ENCODE measurements at places on chromosomes 2 and 18. TPM values are rescaled to one million over a fixed set of nuclear protein-coding genes. Genes with fewer than 3 reads are reported as not detected.

DNA sequence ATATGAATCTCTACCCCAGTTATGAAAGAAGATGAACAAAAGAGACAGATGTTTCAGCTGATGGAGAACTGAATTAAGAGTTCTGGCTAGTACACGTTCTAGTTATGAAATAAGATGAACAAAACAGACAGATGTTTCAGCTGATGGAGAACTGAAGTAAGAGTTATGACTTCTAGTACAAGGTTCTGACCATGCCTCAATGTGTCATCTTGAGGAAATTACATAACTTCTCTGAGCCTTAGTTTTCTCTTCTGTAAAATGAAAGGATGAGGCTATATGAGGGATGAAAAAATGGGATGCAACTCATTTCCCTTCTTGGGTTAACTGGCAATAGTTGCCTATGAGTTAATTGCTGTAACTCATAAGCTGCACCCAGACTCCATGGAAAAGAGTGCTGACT lies 92.9 kb upstream of the WDR75 start:
- no peak for DNase-seq

DNA sequence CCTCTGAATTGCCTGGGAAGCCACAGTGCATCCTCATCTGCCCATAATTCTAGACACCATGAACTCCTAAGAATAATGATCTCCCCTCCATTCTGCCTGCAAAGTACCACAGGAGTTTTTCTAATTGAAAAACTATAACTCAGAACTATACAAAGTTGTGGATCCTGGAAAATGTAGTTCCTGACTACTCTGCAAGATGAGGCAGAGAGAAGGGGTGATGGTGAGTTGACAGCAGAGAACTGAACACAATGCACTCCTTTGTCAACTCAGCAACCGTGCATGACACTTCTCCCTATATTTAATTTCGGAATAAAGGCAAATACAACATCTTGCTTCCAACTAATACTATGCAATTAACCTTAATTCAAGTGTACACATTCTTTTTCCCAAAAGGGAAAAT lies 471.1 kb upstream of the FAM98A start:
- no peak for DNase-seq

DNA sequence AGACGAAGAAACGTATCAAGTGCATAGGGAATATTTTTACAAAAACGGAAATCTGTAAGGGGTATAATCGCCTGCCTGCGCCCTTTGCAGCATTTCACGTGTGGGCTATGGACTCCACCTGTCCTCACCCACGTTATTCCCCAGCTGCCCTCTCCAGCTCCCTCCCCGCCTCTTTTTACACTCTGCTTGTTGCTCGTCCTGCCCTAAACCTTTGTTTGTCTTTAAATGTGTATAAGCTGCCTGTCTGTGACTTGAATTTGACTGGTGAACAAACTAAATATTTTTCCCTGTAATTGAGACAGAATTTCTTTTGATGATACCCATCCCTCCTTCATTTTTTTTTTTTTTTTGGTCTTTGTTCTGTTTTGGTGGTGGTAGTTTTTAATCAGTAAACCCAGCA lies 169.4 kb upstream of the SIX3 start:
- no peak for DNase-seq

DNA sequence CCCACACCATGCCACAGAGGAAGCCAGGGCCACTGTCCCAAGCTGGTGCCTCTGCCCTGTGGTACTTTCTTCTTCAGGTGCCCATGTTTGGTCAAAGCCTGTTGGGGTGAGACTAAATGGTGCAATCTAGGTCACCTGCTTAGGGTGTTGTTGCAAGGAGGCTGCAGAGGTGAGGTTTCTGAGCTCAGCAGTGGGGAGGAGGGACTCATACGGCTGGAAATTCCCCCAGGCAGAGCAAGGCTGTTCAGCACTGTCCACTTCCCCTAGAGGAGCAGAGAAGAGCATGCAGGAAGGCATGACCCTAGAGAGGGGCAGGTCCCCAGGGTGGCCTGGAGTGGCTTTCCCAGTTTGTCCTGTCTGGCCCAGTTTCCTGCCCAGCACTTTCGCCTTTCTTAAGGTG lies 211.0 kb downstream of the HAUS1 start:
- no peak for DNase-seq

GRCh38 chr2:182827182-182827879 lies 39.1 kb downstream of the FRZB start:
- no peak for DNase-seq

Gene PPP1CB
- total RNA-seq, result 272 TPM

GRCh38 chr2:27351802-27352598 lies 4.6 kb downstream of the GTF3C2 start:
- no peak for DNase-seq

Gene C2orf66
- total RNA-seq, result 0.25 TPM

- DNase-seq, result peak; percentile 81
These were observed 1.1 kb upstream of the DUSP2 start for GRCh38 chr2:96146153-96146880.

Gene CDK15
- total RNA-seq, result not detected

- DNase-seq, result no peak
These were observed 557.3 kb upstream of the SALL3 start for GRCh38 chr18:78422336-78422735.

DNA sequence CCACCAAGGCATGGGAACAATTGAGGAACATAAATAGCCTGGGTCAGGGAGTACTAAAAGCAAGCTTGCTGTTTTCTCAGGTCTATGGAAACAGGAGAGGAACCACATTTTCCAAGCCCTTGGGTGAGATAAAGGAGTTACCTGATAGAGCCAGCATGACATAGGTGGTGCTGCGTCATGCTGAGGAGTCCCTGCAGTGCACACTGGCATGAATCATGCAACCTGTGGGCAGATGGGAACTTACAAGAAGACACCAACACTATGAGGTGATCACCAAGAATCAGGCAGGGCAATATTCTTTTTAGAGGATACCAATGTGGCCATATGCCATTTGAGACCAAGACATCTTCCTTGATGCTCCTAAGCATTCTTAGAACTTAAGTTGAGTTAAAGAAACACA lies 531.8 kb downstream of the ZEB2 start:
- DNase-seq, result no peak

GRCh38 chr2:101518578-101519492 lies 43.9 kb upstream of the RFX8 start:
- no peak for DNase-seq

Gene CCDC141
- 4.2 TPM for total RNA-seq

GRCh38 chr2:233063269-233063975 lies 3.3 kb downstream of the INPP5D start:
- no peak for DNase-seq

Gene EGR4
- 0.46 TPM for total RNA-seq

GRCh38 chr2:64738026-64738425 lies 84.3 kb upstream of the SERTAD2 start:
- no peak for DNase-seq

Gene RAD51AP2
- total RNA-seq, result not detected

GRCh38 chr18:76145521-76146376 lies 349.3 kb downstream of the ZNF516 start:
- no peak for DNase-seq

DNA sequence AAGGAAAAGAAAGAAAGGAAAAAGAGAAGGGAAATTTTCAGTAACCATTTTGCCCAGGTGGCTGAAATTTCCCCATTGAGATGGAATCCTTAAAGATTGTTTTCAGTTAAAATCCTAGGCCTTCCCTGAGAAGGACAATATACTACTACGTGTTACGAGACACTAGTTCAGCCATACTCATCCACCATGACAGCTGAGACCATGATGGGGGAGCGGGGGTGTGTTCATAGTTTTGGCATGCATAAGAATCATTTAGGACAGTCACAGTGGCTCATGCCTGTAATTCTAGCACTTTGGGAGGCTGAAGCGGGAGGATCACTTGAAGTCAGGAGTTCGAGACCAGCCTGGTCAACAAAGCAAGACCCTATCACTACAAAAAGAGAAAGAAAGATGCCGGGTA lies 28.0 kb downstream of the PLA2R1 start:
- no peak for DNase-seq

DNA sequence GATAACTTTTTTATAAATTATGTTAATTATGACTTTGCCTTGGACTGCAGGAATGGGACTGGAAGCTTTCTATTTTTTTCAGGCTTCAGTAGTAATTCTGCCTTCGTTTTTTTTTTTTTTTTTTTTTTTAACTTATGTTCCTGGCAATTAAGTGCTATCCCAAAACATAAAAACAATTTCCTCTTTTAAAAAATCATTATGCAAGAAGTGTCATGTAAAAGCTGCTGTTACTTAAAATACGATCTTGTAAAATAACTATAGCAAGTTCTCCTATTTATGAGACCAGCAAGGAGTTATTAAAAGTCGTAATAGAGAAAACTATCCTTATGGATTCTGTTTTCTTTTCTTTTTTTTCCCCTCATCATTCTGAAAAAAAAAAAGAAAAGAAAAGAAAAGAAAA lies 301.6 kb upstream of the FBXO11 start:
- no peak for DNase-seq

Gene KIF3C
- total RNA-seq, result 15.2 TPM

DNA sequence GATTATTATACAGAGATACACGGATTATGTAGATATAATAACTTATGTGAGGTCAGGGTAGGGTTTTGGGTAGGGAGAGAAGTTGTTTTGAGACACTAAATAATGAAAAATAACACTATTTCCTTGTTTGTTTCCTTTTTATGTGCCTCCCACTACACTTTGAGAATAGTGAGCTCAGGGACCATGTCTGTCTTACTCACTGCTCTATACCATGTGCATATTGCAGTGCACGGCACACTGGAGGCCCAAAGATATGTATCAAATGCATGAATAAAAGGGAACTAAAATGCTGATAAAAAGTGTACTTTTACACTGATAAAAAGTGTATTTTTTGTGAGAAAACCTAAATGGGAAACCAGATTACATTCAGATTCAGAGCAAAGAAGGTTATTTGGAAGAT lies 151.4 kb upstream of the NABP1 start:
- DNase-seq, result no peak

GRCh38 chr18:80228051-80228848 lies 19.1 kb downstream of the PARD6G start:
- DNase-seq, result no peak

GRCh38 chr2:229282758-229283546 lies 11.9 kb upstream of the PID1 start:
- no peak for DNase-seq

DNA sequence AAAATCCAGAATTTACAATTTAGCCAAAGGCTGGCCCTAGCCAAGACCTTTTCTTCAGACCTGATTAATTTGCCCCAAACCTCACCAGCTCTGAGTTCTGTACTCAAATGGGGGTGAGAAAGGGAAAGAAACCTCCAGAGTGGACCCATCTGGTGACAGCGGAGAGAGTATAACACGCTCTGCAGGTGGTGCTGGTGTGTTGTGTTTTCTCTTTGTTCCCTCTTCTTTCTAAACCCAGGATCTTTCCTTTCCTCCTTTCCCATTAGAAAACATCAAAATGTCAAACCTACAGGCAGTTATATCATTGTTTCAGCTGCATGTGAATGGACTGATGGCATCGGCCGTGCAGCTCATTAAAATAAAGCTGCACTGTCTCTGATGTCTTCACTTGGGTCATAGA lies 253.2 kb upstream of the SP5 start:
- no peak for DNase-seq

DNA sequence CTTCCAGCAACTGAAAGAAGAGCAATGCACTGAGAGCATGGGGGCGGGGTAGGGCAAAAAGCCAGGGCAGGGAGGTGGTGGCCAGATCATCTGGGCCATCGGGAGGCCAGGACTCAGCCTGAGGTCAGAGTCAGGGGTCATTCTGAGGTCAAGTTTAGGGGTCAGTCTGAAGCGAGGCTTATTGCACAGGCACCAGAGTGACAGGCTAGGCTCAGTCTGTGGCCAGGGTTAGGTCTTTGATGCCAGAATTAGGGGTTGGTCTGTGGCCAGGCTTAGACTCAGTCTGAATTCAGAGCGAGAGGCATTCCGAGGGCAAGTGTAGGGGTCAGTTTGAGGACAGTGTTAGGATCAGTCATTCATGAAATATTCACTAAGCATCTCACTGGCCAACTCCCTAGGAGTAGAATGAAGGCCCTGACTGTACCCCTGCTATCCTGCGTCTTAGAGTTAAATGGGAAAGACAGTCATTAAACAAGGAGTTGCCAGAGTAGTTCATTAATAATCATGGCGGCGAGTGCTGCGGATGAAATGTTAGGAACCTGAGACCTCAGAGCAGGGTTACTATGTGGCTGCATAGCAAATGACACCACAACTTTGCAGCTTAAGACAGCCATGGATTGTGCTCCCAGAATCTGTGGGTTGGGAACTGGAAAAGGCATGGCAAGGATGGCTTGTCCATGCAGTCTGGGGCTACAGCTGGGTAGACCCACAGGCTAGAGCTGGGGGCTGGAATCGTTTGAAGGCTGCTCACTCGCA lies 198.7 kb downstream of the CYP26B1 start:
- DNase-seq, result no peak

- DNase-seq, result no peak
These were observed 1.0 kb upstream of the HDAC4 start for GRCh38 chr2:239401881-239402233.

- DNase-seq, result no peak
These were observed 59.1 kb downstream of the MIB1 start for GRCh38 chr18:21799721-21800120.

DNA sequence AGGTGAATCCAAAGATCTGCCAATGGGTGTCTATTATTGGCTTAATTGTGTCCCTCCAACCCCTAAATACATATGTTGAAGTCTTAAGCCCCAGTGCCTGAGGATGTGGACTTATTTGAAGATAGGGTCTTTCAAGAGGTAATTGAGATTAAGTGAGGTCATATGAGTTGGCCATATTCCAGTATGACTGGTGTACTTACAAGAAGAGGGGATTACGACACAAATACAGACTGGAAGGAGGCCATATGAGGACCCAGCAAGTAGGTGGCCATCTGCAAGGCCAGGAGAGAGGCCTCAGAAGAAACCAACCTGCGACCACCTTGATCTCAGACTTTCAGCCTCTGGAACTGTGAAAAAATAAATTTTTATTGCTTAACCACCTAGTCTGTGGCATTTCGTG lies 121.1 kb upstream of the FN1 start:
- DNase-seq, result no peak

- no peak for DNase-seq
These were observed 140.7 kb downstream of the LDLRAD4 start for GRCh38 chr18:13359210-13359609.

GRCh38 chr18:2396162-2396505 lies 175.2 kb downstream of the METTL4 start:
- no peak for DNase-seq

GRCh38 chr2:7020059-7020458 lies 102.8 kb downstream of the RNF144A start:
- no peak for DNase-seq

GRCh38 chr2:64595397-64596176 lies 58.1 kb downstream of the SERTAD2 start:
- no peak for DNase-seq

- DNase-seq, result no peak
These were observed 334.8 kb downstream of the CELF4 start for GRCh38 chr18:37230768-37231167.
